ENCODE measurements at places on chromosomes 5 and 9. TPM values are rescaled to one million over a fixed set of nuclear protein-coding genes. Genes with fewer than 3 reads are reported as not detected.

DNA sequence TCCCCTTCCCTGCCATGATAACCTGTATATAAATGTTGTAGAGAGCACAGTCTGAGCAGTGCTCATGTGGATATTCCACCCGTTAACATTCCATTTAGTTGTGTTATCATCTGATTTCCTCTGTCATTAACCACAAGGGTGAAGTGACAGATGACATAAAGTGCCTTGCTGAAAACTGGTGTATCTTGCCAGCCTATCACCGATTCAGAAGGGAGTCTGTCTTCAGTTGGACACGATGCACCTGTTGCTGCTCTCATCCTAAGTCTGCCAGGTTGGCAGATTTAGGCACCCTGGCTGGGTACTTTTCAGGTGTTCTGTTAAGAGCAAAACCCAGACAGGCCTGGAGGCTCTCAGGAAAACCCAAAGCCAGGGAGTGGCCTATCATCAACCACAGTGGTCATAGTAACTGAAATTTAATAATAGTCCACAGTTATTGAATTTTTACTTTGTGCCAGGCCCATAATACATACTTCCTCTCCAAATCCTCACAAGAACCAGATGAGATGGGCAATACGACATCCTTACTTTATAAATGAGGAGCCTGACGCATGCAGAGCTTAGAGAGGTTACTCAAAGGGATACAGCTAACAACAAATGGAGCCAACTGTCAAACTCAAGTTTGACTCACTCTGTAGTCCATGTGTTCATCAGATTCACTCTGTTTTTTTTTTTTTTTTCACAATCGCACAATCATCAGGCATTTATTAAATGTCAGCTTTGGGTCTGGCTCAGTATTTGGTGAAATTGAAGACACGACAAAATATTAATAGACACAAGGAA lies 100.7 kb upstream of the SPRY4 start:
- H3K4me1 ChIP-seq = peaks cover 64% of the 10 kb centered on the region
- no peak for DNase-seq
- H3K27ac ChIP-seq = peak overlapping the region; percentile 38
- H3K36me3 ChIP-seq = no peaks in the 10 kb centered on the region
- no peak overlapping the region for H3K4me3 ChIP-seq

NR2F1 gene
- total RNA-seq = 1.1 TPM

DNA sequence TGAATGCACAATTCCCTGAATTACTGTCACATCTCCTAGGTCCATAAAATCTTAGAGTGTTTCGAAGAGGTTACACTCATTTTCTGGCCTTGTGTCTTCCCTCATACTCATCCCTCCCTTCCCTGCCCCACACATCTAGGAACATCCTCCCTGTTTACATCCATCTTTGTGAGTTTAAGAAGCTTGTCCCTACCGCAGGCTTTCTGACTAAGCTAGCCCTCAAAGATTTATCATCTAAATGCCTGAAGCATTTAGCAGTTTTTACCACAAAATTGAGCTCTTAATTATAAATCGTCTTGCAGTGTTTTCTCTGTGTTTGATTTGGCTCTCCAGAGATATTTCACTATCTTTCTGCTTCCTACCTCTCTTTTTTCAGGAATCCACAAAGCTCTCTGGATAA lies 374.8 kb downstream of the KIAA0825 start:
- no peak overlapping the region for H3K27ac ChIP-seq
- no peaks in the 10 kb centered on the region for H3K27me3 ChIP-seq
- H3K4me1 ChIP-seq = no peaks in the 10 kb centered on the region
- DNase-seq = no peak

DNA sequence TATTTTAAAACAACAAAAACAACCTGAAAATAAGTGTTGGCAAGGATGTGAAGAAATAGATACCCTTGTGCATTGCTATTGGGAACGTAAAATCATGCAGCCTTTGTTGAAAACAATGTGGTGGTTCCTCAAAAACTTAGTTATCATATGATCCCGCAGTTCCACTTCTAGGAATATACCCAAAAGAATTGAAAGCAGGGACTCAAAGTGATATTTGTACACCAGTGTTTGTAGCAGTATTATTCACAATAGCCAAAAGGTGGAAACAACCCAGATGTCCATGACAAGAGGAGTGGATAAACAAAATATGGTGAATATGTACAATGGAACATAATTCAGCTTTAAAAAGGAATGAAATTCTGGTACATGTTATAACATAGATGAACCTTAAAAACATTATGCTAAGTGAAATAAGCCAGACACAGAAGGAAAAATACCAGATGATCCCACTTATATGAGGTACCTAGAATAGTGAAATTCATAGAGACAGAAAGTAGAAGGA lies 29.0 kb downstream of the IRF1 start:
- H3K4me1 ChIP-seq = peaks cover 75% of the 10 kb centered on the region
- no peak overlapping the region for H3K27ac ChIP-seq
- no peaks in the 10 kb centered on the region for H3K36me3 ChIP-seq
- no peak for DNase-seq
- H3K4me3 ChIP-seq = no peak overlapping the region
- H3K27me3 ChIP-seq = no peaks in the 10 kb centered on the region

SH3TC2 gene
- total RNA-seq = 8.0 TPM

- no peaks in the 10 kb centered on the region for H3K27me3 ChIP-seq
- H3K27ac ChIP-seq = peak overlapping the region; percentile 50
- H3K36me3 ChIP-seq = peaks cover 20% of the 10 kb centered on the region
- H3K4me1 ChIP-seq = peaks cover 27% of the 10 kb centered on the region
- H3K4me3 ChIP-seq = peak overlapping the region; percentile 12
- DNase-seq = no peak
These were observed 12.5 kb downstream of the STC2 start for GRCh38 chr5:173315495-173316338.

DNA sequence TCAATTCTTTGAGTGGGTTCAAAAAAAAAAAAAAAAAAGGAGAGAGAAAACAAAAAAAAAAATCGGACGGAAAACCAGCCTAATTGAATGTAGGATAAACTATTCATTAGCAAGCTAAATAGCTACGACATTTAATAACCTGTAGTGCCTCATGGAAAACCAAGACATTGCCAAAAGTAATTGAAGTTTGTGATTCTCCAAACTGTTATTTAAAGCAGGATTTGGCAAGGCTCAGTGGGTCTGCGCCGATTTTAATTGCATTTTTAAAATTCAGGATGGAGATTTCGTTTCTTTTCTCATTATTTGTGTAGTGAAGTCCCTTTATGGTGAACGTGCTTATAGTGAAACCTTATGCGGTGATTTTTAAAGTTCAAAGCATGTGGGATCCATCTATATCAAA lies 127.2 kb upstream of the NFIB start:
- no peaks in the 10 kb centered on the region for H3K4me1 ChIP-seq
- H3K4me3 ChIP-seq = no peak overlapping the region
- no peak for DNase-seq
- H3K36me3 ChIP-seq = no peaks in the 10 kb centered on the region
- H3K27me3 ChIP-seq = no peaks in the 10 kb centered on the region

- H3K4me1 ChIP-seq = peaks cover 18% of the 10 kb centered on the region
- peak overlapping the region; percentile 61 for H3K4me3 ChIP-seq
- no peak for DNase-seq
- H3K27ac ChIP-seq = no peak overlapping the region
- peaks cover 25% of the 10 kb centered on the region for H3K36me3 ChIP-seq
- H3K27me3 ChIP-seq = peaks cover 16% of the 10 kb centered on the region
These were observed 1.5 kb downstream of the SMIM32 start for GRCh38 chr5:136191304-136192014.

- no peak for DNase-seq
- no peaks in the 10 kb centered on the region for H3K4me1 ChIP-seq
- H3K27ac ChIP-seq = no peak overlapping the region
- H3K4me3 ChIP-seq = no peak overlapping the region
- no peaks in the 10 kb centered on the region for H3K36me3 ChIP-seq
- no peaks in the 10 kb centered on the region for H3K27me3 ChIP-seq
These were observed 247.9 kb downstream of the DMRT2 start for GRCh38 chr9:1298046-1298445.

DNA sequence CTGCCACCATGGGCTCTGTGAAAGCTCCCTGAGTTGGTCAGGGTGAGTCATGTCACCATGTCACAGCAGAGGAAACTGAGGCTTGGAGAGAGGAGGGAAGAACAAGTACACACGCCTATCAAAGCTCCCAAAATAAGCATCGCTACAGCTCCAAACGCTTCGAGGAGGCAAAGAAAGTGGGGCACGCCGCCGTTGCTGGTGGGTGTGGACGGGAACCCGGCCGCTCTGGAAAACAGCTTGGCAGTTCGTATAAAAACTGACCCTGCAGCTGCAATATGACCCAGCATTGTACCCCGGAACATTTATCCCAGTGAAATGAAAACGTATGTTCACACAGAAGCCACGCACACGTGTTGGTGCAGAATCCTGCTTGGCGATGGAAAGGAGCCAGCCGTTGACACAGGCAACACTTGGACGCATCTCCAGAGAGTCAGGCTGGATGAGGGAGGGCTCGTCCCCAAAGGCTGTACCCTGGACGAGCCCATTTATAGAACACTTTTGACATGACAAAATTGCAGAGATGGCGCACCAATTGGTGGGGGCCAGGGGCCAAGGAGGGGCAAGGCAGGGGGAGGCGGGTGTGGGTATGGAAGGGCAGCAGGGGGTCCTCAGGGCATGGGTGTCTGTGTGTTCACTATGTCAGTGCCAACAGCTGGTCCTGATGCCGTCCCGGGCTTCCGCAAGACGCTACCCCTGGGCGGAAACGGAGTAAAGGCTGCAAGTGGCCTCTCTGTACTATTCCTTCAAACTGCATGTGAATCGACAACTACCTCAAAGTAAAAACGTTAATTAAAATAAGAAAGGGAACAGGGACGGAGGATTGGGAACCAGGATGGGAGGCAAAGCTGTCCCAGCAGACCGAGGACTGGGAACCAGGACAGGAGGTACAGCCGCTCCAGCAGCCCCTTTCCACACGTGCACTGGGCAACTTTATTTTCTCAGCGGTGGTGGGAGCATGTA lies 173.0 kb downstream of the OLFM1 start:
- no peak overlapping the region for H3K27ac ChIP-seq
- H3K4me3 ChIP-seq = no peak overlapping the region
- H3K4me1 ChIP-seq = peaks cover 4% of the 10 kb centered on the region
- no peaks in the 10 kb centered on the region for H3K36me3 ChIP-seq
- DNase-seq = no peak
- peaks cover 48% of the 10 kb centered on the region for H3K27me3 ChIP-seq

DNA sequence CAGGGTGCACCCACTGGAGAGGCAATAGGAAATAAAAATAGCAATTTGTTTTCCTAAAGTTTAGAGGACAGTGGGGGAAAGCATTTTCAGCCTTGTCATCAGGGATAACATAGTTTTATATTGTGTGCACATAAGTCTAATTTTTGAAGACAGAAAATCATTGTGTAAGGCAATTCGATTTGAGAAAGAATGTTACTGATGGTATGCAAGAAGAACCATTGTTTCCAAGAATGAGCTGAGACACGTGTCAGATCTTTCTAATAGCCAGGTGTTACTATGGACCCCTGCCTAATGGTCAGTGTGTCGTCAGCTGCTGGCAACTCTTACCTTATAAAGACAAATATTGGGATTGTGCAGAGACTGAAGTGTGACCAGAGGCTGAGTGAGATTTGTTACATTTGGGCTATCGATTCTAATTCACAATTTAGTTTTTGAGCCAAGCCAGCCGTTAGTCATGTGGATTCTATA lies 67.1 kb upstream of the PPP2R2B start:
- no peaks in the 10 kb centered on the region for H3K4me1 ChIP-seq
- H3K27ac ChIP-seq = no peak overlapping the region
- H3K4me3 ChIP-seq = no peak overlapping the region
- no peaks in the 10 kb centered on the region for H3K36me3 ChIP-seq

- H3K27me3 ChIP-seq = no peaks in the 10 kb centered on the region
- H3K4me1 ChIP-seq = no peaks in the 10 kb centered on the region
- H3K27ac ChIP-seq = no peak overlapping the region
- H3K36me3 ChIP-seq = no peaks in the 10 kb centered on the region
- H3K4me3 ChIP-seq = no peak overlapping the region
These were observed 235.7 kb downstream of the CDK5RAP2 start for GRCh38 chr9:120344230-120344629.

- no peak overlapping the region for H3K4me3 ChIP-seq
- no peak for DNase-seq
- H3K36me3 ChIP-seq = peaks cover 9% of the 10 kb centered on the region
- no peaks in the 10 kb centered on the region for H3K27me3 ChIP-seq
- peaks cover 7% of the 10 kb centered on the region for H3K4me1 ChIP-seq
- no peak overlapping the region for H3K27ac ChIP-seq
These were observed 10.1 kb downstream of the BRD9 start for GRCh38 chr5:882253-883183.

FCN2 gene
- total RNA-seq = not detected

- no peaks in the 10 kb centered on the region for H3K27me3 ChIP-seq
- no peaks in the 10 kb centered on the region for H3K4me1 ChIP-seq
- H3K36me3 ChIP-seq = no peaks in the 10 kb centered on the region
- no peak overlapping the region for H3K27ac ChIP-seq
- H3K4me3 ChIP-seq = no peak overlapping the region
These were observed 109.8 kb upstream of the ZNF462 start for GRCh38 chr9:106753155-106753671.

DNA sequence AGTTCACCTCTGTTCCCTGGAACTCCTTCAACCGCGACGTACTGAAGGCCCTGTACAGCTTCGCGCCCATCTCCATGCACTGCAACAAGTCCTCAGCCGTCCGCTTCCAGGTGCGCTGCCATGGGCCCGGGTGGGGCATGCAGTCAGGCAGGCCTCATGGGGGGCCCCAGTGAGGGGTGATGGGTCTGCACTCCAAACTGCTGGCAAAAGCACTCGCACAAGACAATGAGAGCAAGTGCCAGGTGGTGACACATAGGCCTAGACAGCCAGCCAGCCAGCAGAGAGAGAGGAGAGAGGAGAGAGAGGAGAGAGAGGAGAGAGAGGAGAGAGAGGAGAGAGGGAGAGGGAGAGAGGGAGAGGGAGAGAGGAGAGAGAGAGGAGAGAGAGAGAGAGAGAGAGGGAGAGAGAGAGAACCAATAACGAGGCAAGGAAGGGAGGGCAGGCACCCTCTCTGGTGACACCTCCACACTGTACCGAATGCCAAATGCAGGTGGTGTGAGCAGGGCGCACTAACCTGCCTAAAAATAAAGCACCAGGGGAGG lies 21.0 kb downstream of the DBH start:
- H3K36me3 ChIP-seq = no peaks in the 10 kb centered on the region
- H3K4me1 ChIP-seq = peaks cover 22% of the 10 kb centered on the region
- DNase-seq = no peak
- peaks cover 67% of the 10 kb centered on the region for H3K27me3 ChIP-seq
- no peak overlapping the region for H3K4me3 ChIP-seq
- H3K27ac ChIP-seq = no peak overlapping the region

DNA sequence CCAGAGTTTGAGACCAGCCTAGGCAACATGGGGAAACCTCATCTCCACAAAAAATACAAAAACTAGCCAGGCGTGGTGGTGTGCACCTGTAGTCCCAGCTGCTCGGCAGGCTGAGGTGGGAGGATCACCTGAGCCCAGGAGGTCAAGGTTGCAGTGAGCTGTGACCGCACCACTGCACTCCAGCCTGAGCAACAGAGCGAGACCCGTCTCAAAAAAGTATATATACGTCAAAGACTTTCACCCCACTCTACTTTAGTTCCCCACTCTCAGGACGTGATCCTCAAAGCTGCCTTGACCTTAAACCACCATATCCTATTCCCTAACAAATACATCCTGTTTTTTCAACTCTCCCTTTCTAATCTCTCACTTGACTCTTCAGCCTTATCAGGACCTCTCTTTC lies 41.0 kb downstream of the PCDHGC5 start:
- H3K36me3 ChIP-seq = no peaks in the 10 kb centered on the region
- DNase-seq = no peak
- no peak overlapping the region for H3K4me3 ChIP-seq
- H3K27me3 ChIP-seq = no peaks in the 10 kb centered on the region
- peaks cover 31% of the 10 kb centered on the region for H3K4me1 ChIP-seq
- H3K27ac ChIP-seq = peak overlapping the region; percentile 71

- H3K4me1 ChIP-seq = peaks cover 3% of the 10 kb centered on the region
- H3K36me3 ChIP-seq = no peaks in the 10 kb centered on the region
- no peak overlapping the region for H3K4me3 ChIP-seq
- H3K27ac ChIP-seq = no peak overlapping the region
- H3K27me3 ChIP-seq = no peaks in the 10 kb centered on the region
- no peak for DNase-seq
These were observed 172.0 kb downstream of the NNT start for GRCh38 chr5:43774881-43775399.

All from heart right ventricle (tissue), 16 donors.